NCI-H187 (cell line): ENCODE measurements at places on chromosomes 7 and 10.

DNA sequence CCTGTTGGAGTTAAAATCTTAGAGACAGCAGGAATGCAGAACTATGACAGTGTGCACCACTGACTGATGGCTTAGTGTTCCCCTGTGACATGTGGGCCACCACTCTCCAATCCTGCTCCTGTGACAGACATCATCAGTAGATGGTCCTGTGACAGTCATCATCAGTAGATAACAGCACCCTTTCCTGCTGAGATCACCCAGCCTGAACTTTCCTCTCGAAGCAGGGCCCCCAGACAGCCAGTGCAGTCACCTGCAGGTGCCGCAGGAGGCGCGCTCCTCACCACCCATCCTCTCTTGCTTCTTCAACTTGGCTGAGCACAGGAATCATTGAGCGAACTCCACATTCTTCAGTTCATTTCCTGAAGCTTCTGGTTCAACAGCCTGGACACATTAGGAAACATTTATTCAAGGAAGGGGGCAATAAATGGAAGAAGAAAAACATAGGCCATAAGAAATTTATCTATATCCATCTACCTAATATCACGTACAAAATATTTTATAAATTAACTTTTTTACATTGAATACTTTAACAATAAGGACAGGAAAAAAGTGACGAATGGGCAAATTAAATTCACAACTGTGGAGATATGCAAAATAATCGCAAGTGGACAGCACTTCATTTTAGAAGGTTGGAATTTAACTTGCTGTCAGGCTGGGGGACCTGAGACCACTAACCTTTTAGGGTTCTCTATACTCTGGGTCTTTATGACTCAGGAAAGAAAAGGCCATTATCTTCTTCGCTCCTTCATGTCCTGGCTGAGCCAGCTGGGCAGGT lies 32.0 kb upstream of the MKI67 start:
- no peak for DNase-seq

- no peak for DNase-seq
Measured at GRCh38 chr10:105605918-105606317, 964.8 kb downstream of the SORCS3 start.

GRCh38 chr10:58319599-58319998 lies 15.2 kb upstream of the UBE2D1 start:
- no peak for DNase-seq

DNA sequence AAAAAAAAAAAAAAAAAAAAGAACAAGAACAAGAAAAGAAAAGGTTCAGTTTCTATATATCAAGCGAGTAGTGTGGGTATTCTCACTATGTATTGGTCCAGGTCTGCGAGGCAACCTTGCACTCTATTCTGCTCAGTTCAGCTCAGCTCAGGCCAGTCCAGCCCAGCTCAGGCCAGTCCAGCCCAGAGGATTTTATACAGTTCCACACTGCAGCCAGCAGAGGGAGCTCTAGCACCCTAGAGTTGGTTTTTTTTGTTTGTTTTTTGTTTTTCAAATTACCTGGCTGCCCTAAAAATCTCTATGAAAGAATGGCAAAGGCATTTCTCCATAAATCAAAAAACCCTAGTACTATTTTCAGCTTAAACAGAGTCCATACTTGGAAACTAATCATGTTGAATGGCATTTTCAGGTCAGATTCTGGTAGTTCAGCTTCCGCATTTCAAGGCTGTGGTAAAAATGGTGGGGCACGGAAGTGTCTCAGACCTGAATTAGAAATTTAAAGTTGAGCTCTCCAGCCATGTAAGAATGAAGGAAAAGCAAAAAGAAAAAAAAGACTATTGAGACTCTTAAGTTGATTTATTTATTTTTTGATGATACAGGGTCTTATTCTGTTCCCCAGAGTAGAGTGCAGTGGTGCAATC lies 55.2 kb upstream of the GSDME start:
- DNase-seq: no peak

DNA sequence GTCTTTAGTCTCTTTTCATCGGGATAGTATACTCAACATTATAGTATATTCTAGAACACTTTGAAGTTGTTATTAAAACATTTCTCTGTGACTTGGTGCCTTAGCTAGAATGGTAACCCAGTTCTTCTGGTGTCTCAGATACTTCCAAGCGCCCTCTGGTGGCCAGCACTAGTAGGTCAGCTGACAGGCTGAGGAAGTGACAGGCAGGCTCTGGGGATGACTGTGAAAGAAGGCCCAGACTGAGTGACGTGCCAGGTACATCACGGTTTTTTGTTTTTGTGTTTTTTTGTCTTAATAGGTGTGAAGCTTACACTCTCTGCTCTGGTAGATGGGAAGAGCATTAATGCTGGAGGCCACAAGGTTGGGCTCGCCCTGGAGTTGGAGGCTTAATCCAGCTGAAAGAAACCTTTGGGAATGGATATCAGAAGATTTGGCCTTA lies 5.1 kb downstream of the COMTD1 start:
- DNase-seq: peak; percentile 41

GRCh38 chr10:121596689-121597503 lies 1.3 kb downstream of the FGFR2 start:
- DNase-seq: no peak

GRCh38 chr10:21517134-21518031 lies 8.1 kb downstream of the SKIDA1 start:
- DNase-seq: no peak

- DNase-seq: no peak
Measured at GRCh38 chr10:17022896-17023295, 106.7 kb downstream of the CUBN start.
